H1 (cell line): ENCODE measurements at places on chromosomes 6 and 20.

DNA sequence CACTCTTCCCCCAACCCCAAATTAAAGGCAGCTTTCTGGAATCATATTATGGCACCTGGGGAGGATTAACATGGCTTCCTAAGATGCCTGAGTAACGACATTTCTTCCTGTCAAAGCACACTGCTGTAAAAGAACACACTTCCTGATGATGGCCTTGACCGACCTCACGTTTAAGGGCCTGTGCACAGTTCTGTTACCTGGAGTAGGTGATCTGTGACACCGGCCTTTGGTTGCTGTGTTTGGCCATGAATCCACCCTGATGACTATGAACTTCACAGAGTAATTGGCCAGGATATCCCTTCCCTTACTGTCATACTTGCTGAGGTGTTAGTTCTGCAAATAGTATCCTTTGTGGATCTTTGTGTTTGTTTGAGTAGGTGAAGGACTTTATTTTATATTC is 45.8 kb downstream of the PLCB4 start:
- no peak for DNase-seq

DNA sequence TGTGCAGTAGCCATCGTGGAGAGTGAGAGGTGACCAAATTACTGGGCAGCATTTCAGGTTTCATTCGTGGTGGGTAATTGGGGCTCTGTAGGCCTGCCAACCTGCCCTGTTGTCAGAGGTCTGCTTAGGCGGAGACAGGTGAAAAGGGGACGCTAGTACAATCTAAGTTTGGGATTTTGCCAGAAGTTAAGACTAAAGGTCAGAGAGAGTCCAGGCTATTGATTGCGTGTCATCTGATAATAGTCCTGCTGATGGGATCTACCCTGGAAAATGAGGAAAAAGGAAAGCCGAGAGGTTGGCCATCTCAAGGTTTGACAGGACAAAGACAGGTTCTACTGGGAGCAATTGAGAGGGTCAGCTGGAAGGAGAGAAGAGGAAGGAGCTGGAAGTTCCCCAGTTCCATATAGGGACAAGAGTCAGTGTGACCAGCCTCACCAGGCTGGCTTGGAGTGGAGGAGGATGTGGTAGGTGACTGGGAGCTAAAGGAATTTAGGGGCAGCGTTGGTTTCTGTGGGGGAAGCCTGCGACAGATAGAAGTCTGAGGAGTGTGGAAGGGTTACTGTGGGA is 10.9 kb downstream of the ARFGEF2 start:
- no peak for DNase-seq

DNA sequence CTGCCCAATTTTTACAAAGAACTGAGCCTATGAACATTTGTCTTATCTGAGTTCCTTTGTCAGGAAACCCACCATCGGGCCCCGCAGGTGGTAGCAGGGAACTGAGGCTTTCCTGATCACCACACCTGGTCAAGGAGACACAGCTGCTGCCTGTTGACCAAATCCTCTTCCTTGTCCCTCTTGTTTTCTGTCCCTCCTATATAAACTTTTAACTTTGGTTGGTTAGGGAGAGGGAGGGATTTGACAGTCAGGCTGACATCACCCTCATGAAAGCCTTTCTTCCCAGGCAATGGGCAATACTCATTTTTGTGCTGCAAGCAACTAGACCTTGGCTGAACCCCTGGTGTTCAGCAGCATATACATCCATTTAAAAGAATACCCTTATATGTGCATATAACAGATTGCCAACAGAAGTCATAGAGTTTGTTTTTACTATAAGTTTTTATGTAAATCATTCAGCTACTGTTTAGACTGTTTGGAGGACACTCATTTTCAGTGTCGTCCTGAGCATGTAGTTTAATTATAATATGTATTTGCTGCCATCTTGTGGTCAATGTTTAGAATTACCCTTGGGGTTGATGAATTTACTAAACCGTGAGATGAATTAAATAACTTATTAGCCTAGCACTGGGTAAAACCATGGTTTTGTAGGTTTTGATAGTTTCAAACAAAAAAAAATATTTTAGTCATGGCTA is 17.0 kb downstream of the CRISP1 start:
- no peak for DNase-seq

GRCh38 chr6:116363759-116364158 is 7.0 kb upstream of the DSE start:
- DNase-seq, result no peak

- DNase-seq, result no peak
Measured at GRCh38 chr6:8243475-8243874, 141.1 kb upstream of the EEF1E1 start.

- DNase-seq, result no peak
Measured at GRCh38 chr20:4217349-4217841, 202.0 kb upstream of the RNF24 start.

- no peak for DNase-seq
Measured at GRCh38 chr6:6626187-6626586, 37.7 kb downstream of the LY86 start.

- DNase-seq, result peak; percentile 97
Measured at GRCh38 chr20:32652739-32653526, 20.8 kb downstream of the C20orf203 start.

DNA sequence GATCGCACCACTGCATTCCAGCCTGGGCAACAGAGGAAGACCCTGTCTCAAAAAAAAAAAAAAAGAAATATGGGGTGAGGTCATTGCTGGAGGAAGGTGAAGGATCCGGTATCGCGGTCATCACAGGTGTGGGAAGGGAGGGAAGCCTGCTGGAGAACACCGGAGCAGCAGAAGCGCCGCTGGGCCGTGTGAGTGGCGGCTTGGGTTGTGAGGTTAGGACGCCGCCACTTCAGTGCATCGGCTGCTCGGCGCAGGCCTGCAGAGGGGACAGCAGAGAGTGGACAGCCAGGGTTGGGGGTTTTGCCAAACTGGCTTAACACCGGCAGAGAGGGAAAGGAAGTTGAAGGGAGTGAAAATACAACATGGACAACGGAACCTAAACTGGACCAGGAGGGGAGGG is 5.4 kb downstream of the TLDC2 start:
- DNase-seq, result no peak

DNA sequence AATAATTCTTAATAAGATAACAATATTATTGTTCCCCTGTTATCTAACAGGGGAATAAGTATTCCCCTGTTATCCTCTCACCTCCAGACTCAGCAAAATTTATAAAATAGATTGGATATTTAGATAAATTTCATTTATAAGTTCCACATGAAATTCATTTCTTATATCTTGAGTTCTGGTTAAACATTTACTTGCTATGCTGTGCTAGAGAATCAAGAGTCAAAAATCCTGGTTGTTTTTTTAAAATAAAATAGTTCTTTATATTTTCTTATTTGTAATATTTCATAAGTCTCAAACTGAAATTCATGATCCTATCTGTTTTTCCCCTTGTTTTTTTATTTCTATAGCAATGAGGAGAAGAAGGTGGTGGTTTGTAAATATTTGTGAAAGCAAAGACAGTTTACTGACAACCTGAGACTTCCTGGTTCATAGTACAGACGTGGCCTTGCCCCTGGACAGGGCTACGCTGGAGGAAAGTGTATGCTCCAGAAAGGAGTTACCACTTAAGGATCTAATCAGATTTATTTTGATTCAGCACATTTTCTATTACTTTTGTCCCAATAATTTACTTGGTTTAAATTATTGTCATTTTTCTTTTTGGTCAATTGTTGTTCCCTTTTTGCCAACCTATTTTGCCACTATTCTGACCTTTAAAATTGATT is 37.8 kb upstream of the MARCKS start:
- DNase-seq, result no peak

- no peak for DNase-seq
Measured at GRCh38 chr6:68975064-68975463, 340.0 kb downstream of the ADGRB3 start.

DNA sequence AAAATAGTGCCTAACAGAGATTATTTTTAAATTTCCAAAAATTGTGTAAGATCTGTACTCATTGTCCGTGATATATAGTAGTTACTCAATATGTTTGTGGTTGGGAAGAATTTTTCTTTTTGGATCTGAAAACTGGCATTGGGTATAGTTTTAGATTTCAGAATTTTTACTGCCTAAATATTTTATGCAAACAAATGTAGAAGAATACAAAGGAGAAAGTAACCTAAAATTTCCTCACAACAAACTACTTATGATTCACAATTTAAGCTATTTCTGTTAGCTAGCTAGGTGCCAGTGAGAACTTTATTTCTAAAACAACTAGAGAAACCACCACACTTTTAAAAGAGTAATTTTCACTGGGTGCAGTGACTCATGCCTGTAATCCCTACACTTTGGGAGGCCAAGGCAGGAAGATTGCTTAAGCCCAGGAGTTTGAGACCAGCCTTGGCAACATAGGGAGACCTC is 38.8 kb downstream of the SESN1 start:
- DNase-seq, result no peak

DNA sequence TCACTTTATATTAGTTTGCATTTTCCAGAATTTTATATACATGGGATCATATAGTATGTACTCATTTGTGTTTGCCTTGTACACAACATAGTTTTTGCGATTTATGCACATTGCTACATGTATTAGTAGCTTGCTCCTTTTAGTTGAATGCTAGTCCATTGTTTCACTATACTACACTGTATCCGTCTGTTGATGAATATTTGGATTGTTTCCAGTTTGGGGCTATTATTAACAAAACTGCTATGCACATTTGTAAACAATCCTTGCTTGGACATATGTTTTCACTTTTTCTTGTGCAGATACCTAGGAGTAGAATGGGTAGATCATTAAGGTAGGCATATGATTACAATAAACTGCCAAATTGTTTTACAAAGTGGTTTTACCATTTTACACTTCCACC is 3.9 kb upstream of the LRRC1 start:
- DNase-seq, result no peak

- no peak for DNase-seq
Measured at GRCh38 chr20:12949429-12949980, 59.3 kb upstream of the SPTLC3 start.

DNA sequence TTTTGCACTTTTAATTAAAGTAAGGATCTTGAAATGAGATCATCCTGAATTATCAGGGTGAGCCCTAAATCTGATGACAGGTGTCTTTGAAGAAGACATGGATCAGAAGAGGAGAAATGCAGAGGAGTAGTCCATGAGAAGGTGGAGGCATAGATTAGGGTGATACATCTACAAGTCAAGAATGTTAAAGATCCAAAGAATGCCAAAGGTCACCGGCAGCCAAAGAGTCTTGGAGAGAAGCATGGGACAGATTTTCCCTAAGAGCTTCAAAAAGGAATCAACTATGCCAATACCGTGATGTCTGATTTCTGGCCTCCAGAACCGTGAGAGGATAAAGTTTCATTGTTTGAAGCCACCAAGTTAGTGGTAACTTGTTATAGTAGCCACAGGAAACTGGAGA is 59.0 kb upstream of the THEMIS start:
- no peak for DNase-seq

GRCh38 chr6:117938311-117938995 is 31.4 kb downstream of the SLC35F1 start:
- DNase-seq, result no peak

DNA sequence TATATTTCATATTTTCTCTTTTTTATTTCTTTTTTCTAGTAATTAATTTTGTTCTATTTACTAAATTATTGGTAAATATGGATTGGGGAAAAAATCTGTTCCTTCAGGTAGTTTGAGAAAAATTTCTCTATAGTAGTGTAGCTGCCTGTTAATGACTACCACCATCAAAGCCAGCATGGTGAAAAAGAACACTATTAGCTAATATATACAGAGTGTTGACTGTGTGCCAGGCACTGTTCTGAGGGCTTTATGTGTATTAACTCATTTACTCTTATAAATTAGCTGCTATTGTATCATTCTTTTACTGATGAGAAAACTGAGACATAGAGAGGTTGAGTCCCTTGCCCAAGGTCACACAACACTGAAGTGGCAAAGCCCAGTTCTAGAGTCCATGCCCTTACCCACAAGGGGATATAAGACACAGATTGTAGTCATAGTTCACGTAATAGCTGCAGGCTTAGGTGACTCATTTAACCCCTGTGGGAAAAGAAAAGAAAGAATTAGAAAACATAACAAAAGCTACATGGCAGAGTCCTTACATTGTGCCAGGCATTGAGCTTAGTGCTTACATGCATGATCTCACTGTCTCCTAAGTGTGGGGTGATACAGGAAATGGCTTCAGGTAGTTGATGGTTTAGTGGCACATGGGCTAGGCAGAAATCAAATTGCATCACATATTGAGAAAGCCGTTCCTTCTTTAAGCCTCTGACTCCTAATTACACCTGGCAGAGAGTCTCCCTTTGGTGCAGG is 12.2 kb upstream of the AKIRIN2 start:
- DNase-seq, result peak; percentile 30

DNA sequence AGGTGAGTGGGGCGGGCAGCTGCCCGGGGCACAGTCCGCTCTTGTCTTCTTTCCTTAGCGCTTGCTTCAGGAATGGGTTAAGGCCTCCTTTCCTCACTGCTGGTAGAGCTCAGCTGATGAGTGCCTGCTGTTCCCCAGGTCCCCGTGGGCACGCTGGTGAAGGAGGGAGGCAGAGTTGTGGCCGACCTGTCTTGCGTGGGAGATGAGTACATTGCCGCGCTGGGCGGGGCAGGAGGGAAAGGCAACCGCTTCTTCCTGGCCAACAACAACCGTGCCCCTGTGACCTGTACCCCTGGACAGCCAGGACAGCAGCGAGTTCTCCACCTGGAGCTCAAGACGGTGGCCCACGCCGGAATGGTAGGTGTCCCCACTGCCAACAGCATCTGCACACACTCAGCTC is 15.7 kb downstream of the MTG2 start:
- DNase-seq, result no peak

GRCh38 chr20:12928358-12928754 is 80.4 kb upstream of the SPTLC3 start:
- DNase-seq, result no peak

GRCh38 chr20:37358366-37359150 is 12.6 kb downstream of the SRC start:
- DNase-seq, result no peak

GRCh38 chr6:114052141-114052540 is 81.2 kb upstream of the HDAC2 start:
- no peak for DNase-seq

DNA sequence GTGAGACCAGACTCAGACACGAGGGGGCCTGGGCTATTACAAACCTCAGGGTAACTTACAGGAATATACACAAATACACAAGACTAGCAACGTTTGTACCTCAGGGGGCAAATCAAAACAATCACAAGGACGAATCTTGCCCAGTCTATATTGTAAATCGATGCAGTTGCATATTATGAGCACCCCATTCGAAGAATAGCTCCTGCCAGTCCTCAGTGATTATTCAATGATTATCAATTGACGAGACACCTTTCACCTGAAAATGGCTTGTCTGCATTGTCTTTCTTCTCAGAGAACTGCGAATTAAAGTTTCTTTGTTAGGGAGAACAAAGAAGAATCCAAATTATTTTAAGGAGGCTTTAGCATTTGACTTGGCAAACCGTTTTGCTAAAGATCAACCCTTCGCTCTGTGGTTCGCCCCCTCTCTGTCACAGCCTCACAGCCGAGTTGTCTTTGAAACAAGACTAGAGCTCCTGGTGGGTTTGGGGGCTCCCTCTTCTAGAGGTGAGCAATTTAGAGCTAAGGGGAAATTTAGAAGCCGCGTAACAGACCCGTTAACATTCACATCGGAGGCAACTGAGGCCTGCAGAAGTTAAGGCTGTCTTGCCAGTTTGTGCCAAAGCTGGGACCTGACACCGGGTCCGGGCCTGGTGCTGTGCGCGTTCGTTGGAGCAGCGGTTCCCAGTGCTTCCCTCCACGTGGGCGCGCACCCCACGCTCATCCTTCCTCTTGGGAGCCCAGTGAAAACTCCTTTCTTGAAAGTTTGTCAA is 24.9 kb upstream of the MAP3K7 start:
- DNase-seq, result no peak

GRCh38 chr20:49914310-49915117 is 815 bp downstream of the SPATA2 start:
- no peak for DNase-seq

- DNase-seq, result no peak
Measured at GRCh38 chr6:163739408-163739725, 324.8 kb downstream of the QKI start.

- no peak for DNase-seq
Measured at GRCh38 chr6:1679031-1679687, 69.4 kb downstream of the FOXC1 start.
